ENCODE measurements at places on chromosomes 11 and 22.

DNA sequence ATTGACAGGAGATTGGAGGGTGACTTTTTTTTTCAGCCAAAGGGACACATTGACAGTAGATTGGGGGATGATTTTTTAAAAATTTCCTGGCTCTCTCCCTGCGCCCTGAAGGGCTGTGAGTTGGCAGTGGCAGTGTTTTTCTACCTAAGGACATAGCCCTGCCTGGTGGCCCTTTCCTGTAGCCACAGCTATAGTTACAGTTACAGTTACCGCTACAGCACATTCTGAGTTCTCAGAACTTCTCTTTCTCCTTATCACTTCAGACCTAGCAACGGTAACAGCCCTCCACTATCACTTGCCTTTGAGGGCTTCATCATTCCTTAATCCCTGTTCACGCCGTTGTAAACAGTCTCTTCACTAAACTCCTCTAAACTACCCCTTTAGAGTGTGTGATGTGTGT is 684 bp downstream of the MRGPRX2 start:
- DNase-seq, result no peak

GRCh38 chr11:110990311-110990710 is 255.2 kb upstream of the POU2AF2 start:
- DNase-seq, result no peak

- DNase-seq, result no peak
Measured at GRCh38 chr11:95531116-95531515, 258.5 kb downstream of the FAM76B start.

- DNase-seq, result no peak
Measured at GRCh38 chr11:80993536-80993935, 1552.7 kb upstream of the TENM4 start.

- DNase-seq, result no peak
Measured at GRCh38 chr11:125299061-125299615, 134.6 kb downstream of the PKNOX2 start.

- DNase-seq, result no peak
Measured at GRCh38 chr11:113265362-113265761, 49.0 kb upstream of the TTC12 start.

DNA sequence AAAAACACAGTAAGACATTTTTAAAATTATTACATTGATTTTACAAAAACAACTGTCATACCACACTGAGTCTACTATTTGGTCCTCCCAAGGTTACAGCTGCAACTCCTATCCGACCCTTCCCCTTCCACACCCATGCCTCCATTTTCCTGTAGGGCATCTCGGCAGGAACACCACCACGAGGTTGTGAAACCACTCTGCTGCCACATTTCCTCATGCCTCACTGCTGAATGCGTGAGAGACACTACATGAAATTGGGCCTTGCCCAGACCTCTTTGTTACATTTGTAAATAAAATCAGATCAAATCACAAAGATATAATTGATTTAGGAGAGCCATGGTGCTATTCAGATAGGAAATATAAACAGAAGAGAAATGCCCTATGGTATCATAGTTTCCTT is 2.0 kb downstream of the ARHGAP32 start:
- DNase-seq, result no peak

DNA sequence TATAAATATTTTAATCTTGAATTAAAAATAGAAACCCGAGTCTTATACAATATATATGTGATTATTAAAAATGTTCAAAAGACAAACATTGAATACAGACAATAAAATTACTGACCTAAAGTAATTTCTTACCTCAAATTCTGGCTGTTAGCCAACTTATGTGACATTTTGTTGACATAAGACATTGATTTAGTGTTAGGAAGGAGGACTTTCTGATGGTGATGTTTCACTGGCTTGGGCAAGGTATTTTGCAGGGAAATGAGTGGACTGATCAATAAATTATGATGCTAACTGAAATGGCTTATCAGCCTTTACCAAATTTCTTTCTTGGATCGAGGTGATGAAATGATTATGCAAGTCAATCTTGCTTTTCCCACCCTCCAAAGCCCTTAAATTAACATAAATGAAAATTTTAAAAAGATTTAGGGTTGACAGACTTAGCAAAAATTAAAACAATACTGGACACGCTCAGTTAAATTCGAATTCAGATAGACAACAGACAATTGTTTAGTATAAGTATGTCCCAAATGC is 33.2 kb upstream of the FZD4 start:
- DNase-seq, result no peak

DNA sequence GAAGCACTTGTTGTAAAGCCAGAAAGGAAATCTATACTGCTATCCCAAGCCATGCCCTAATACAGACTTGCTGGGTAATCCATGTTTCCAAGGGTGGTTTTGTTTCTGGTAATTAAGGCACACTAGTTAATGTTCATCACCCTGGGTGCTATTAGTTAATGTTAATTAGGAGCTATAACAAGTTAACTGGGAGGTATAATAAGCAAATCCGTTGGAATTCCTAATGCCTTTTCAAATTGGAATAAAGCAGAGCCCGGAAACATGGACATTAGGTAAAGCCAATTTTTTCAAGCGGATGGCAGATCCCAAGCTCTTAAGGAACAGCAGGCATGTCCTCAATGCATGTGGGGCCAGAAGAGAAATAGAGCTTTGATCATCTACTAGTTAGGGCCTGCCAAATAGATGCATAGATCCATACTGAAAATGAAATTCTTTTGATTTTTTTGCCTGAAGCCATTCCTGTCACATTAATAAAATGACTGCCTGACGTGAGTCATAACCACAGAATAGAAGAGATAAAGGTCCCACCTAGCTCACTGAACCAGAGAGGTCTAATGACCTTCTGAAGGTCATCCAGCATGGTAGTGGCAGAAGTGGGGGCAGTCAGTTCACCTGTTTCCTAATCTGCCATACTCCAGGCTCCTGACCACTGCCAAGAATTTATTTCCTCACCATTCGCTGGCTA is 28.5 kb upstream of the CCDC34 start:
- DNase-seq, result no peak

GRCh38 chr22:21571679-21572078 is 4.2 kb downstream of the UBE2L3 start:
- no peak for DNase-seq

DNA sequence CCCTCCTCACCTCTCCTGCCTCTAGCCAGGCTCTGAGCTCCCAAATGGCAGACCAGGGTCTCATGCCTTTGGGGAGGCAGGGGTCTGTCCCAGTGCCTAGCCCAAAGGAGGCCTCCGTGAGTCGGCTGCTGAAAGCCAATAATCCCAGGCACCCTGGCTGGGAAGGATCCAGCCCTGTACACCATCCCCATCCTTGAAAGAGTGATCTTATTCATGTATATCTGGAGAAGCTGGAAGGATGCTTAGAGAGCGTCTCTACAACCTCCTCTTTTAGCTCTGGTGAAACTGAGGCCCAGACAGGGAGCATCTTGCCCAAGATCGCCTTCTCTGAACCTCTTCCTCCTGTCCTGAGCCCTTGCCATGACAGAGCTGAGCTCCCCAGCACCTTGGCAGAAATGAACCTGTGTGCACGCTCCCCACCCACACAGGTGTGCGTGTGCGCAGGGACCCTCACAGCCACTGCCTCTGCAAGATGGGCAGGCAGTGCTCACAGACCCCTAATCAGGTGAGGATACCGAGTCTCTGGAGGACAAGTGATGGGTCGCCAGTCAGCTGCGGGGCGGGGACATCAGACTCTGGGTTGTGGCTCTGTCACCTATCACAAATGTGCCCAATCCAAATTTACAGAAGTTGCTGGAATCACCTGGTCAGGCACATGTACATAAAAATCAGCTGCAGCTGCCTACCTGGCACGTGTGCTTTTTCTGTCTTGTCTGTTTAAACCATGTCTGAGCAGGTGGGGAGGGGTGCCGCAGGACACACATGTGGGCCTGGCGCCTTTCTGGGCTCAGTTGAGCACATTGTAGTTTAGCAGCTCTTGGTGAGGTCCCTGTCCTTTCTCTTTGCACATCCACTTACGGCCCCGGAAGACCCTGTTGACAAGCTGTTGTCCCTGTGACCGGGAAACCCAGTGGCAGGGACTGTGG is 49.3 kb upstream of the WNT7B start:
- DNase-seq, result no peak

GRCh38 chr22:38694940-38695339 is 5.8 kb downstream of the JOSD1 start:
- no peak for DNase-seq

GRCh38 chr22:37518509-37519267 is 527 bp downstream of the CARD10 start:
- no peak for DNase-seq

GRCh38 chr11:14872032-14872431 is 20.0 kb downstream of the CYP2R1 start:
- no peak for DNase-seq

Data from stimulated activated CD4-positive, alpha-beta T cell treated with anti-CD3 and anti-CD28 coated beads, Interleukin-1b, Interleukin-23, amount 100 ng/mL, for 24 hours (primary cell).